ENCODE measurements at places on chromosomes 2 and 18. TPM values are rescaled to one million over a fixed set of nuclear protein-coding genes. Genes with fewer than 3 reads are reported as not detected.

GRCh38 chr18:7049951-7050350 lies 67.6 kb downstream of the LAMA1 start:
- H3K4me1 ChIP-seq = no peaks in the 10 kb centered on the region
- no peaks in the 10 kb centered on the region for H3K27me3 ChIP-seq
- H3K36me3 ChIP-seq = no peaks in the 10 kb centered on the region
- no peak overlapping the region for H3K4me3 ChIP-seq

- no peaks in the 10 kb centered on the region for H3K36me3 ChIP-seq
- DNase-seq = no peak
- no peak overlapping the region for H3K27ac ChIP-seq
- H3K4me3 ChIP-seq = no peak overlapping the region
Measured at GRCh38 chr2:181822097-181822496, 69.4 kb upstream of the ITPRID2 start.

DNA sequence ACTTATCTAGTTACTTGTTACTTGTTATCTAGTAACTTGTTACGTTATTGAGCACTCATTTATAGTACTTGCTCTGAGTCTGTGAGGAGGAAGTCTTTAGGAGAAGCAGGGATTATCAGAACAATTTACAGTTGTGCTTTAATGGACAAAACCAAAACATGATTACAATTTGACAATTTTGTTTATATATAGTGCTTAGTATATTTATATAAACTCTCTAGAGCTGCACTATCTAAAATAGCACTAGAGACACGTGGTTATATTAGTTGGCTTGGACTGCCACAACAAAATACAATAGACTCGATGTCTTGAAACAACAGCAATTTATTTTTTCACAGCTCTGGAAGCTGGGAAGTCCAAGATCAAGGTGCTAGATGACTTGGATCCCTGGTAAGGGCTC lies 78.4 kb downstream of the BMPR2 start:
- no peaks in the 10 kb centered on the region for H3K4me1 ChIP-seq
- no peaks in the 10 kb centered on the region for H3K27me3 ChIP-seq
- H3K36me3 ChIP-seq = no peaks in the 10 kb centered on the region
- no peak overlapping the region for H3K27ac ChIP-seq

The PLGLB2 gene
- 4.4 TPM for total RNA-seq

DNA sequence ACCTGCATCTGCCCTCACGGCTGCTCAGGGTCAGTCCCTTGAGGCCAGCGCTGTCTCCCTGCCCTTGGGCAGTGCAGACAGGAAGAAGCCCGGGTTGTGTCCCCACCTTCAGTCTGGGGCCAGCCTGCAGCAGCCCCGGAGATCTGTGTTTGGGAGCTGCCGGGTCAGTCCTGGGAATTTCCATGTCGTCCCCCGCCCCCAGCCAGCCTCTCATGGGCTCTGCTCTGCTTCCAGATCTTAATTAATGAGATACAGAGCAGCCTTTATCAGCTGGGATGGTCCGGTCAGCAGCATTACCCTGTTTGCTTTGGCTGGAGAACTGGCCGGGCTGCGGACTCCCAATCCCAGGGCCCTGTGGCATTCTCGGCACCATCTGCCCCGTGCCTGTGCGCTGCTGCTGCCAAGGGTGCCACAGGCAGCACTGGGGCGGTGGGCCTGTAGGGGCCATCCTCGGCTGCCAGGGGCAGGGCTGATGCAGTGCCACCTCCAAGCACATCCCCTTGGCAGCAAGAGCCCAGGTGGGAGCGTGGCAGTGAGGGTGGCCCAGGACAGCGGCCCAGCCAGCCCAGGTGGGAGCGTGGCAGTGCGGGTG lies 2.4 kb downstream of the BOK start:
- DNase-seq = peak; percentile 67
- H3K27me3 ChIP-seq = no peaks in the 10 kb centered on the region
- peak overlapping the region; percentile 78 for H3K27ac ChIP-seq
- H3K36me3 ChIP-seq = no peaks in the 10 kb centered on the region
- no peak overlapping the region for H3K4me3 ChIP-seq
- H3K4me1 ChIP-seq = peaks cover 11% of the 10 kb centered on the region

- no peaks in the 10 kb centered on the region for H3K4me1 ChIP-seq
- no peak overlapping the region for H3K27ac ChIP-seq
- no peaks in the 10 kb centered on the region for H3K36me3 ChIP-seq
Measured at GRCh38 chr2:198917926-198918720, 539.6 kb downstream of the SATB2 start.

DNA sequence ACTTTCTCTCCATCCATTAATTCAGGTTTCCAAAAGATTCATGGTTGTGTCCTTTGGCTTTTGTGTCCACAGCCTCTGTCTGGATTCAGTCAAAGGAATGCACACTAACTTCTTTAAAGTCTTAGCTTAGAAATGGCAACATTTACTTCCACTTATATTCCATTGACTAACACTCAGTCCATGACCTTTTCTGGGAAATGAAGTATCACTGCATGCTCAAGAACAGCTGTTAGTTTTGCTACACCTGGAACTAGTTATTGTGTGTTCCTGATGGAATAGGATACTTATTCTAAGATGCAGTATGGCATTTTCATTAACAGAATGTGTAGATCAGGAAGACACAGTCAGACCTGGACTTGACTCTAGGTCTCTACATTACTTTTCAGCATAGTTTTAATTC lies 88.8 kb downstream of the KYNU start:
- no peaks in the 10 kb centered on the region for H3K36me3 ChIP-seq
- H3K4me3 ChIP-seq = no peak overlapping the region
- no peaks in the 10 kb centered on the region for H3K4me1 ChIP-seq
- no peak overlapping the region for H3K27ac ChIP-seq
- DNase-seq = no peak

The EFEMP1 gene
- 346 TPM for total RNA-seq

- H3K4me3 ChIP-seq = no peak overlapping the region
- no peak overlapping the region for H3K27ac ChIP-seq
- H3K27me3 ChIP-seq = no peaks in the 10 kb centered on the region
Measured at GRCh38 chr2:227351639-227352038, 26.6 kb downstream of the MFF start.

GRCh38 chr2:126914811-126915500 lies 16.3 kb downstream of the TEX51 start:
- H3K27ac ChIP-seq = no peak overlapping the region
- no peaks in the 10 kb centered on the region for H3K4me1 ChIP-seq
- no peak for DNase-seq
- no peak overlapping the region for H3K4me3 ChIP-seq
- no peaks in the 10 kb centered on the region for H3K27me3 ChIP-seq

DNA sequence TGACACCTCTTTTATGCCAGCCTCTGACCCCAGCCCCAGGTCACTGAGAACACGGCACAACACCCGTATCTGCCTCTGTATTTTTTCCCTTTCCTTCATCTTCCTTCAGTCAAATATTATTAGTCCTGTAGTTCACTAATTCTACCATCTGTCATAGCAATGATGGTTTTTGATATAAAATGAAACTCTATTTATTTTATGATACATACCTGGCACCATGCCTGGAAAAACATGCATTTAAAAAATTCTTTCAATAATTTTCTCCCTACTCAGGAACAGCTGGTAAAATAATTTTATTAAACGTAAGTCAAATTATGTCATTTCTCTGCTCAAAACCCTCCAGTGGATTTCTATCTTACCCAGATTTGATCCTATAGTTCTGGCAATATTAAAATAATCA lies 224.7 kb downstream of the CDH7 start:
- no peak for DNase-seq
- no peaks in the 10 kb centered on the region for H3K36me3 ChIP-seq
- H3K27me3 ChIP-seq = no peaks in the 10 kb centered on the region
- no peaks in the 10 kb centered on the region for H3K4me1 ChIP-seq
- no peak overlapping the region for H3K4me3 ChIP-seq

DNA sequence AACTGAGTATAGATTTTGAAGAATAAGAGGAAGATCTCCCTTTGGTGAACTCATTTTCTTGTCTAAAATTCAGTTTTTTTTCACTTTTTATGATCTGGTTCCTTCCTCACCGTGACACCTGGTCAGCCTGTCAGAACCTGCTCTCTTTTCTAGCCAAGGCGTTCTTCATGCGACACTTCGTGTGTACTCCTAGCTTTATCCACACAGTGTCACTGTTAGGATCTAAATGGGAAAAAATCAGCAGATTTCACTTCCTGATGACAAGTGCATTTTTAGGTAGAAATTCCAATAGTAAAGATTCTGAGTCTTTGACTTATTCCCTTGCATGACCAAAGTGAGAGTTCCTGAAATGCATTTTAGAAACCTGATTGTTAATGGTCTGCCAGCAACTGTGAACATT lies 89.8 kb downstream of the KLHL14 start:
- no peaks in the 10 kb centered on the region for H3K4me1 ChIP-seq
- H3K36me3 ChIP-seq = no peaks in the 10 kb centered on the region
- H3K27me3 ChIP-seq = no peaks in the 10 kb centered on the region
- no peak overlapping the region for H3K4me3 ChIP-seq

DNA sequence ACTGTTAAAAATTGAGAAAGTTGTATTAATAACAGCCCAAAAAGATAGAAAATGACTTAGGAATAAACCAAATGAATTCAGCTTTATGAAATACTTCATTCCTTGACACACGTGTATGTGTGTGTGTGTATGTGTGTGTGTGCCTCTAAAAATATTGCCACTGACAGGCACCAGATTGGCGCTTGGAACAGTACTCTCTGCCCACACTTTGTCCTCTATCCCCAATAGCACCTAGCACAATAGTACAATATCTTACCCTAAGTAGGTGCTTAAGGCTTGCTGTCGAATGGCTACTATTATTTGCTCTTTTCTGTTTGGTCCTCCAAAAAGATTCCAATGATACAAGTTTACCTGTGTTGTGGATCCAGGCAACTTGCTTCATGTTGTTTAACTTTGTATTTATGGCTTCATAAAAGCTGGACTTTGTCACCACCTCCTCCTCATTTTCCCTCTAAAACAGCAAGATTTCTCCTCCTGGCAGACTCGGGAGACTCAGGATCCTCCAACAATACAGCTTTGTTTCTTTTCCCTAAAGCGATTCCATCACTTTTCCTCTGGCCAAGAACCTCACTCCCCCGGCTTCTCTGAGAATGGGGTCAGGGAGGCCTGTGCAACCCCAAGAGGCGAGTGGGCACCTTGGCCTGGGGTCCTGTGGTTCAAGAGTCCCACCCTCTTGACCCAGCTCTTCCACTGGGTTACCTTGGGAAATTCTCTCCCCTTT lies 43.3 kb upstream of the LCLAT1 start:
- peaks cover 13% of the 10 kb centered on the region for H3K4me1 ChIP-seq
- no peaks in the 10 kb centered on the region for H3K36me3 ChIP-seq
- no peaks in the 10 kb centered on the region for H3K27me3 ChIP-seq
- H3K27ac ChIP-seq = peak overlapping the region; percentile 56
- no peak overlapping the region for H3K4me3 ChIP-seq
